ENCODE measurements at places on chromosomes 11 and 22.

DNA sequence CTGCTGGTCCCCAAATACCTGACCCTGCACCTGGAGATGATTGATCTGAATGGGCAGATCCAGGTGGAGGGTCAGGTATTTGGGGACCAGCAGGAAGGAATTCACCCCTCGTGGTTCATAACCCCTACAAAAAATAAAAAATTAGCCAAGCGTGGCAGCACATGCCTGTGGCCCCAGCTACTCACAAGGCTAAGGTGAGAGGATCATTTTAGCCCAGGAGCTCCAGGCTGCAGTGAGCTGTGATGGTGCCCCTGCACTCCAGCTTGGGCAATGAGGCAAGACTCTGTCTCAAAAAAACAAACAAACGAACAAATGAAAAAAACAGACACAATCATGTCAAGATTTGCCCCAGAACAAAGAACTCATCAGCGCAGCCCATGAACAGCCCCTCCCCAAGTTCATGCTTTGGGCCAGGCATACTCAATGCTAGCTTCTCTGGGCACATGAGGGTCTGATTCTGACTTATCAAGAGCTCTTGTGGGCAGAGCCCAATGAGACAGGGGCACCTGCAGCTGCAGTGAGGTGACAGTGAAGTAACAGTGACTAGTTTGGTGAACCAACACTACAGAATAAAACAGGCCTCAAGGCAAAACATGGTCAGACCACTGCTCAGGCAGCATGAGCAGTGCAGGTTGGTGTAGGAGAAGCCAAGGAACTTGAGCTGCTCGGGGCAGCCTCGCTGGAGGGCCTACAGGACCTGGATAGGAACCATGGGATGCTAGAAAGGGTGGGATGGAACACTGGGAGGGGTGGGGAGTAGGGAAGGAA is 10.2 kb upstream of the FCHSD2 start:
- DNase-seq: no peak

GRCh38 chr11:114153224-114153623 is 93.7 kb downstream of the ZBTB16 start:
- DNase-seq: no peak

GRCh38 chr11:107592813-107593212 is 1.9 kb downstream of the ELMOD1 start:
- no peak for DNase-seq

DNA sequence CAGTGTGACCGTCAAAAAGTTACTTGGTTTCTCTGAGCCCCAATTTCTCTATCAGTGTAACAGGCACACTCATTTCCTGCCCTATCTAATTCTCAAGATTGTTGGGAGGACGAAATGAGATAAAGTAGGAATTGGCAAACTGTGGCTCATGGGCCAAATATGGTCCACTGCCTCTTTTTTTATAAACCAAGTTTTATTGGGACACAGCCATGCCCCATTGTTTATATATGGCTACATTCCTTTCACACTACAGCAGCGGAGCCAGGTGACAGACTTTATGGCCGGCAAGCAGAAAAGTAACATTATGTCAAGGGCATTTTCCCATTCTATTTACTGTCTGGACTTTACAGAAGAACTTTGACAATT is 116.7 kb upstream of the TIMP3 start:
- DNase-seq: no peak

DNA sequence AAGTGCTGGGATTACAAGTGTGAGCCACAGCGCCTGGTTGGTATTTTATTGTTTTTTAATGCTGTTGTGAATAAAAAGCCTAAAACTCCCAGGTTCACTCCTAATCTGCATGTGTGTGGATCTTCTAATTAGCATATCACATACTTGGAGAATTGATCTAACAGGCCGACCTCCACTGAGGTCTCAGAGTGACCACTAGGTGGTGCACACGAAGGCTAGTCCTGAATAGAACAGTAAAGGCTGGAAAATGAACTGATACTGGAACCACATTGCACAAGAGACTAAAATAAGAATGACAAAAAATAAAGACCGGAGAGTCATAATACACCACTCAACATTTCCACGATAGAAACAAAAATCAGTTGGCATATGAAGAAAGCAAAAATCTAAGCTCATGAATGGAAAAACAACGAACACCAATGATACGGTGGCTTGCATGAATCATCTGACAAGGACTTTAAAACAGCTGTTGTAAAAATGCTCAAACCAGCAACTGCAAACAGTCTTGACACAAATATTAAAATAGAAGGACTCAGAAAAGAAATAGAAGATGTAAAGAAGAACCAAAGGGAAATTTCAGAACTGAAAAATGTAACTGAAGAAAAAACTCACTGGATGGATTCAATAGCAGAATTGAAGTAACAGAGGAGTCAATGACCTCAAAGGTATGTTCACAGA is 19.2 kb downstream of the PIM3 start:
- DNase-seq: peak; percentile 57

DNA sequence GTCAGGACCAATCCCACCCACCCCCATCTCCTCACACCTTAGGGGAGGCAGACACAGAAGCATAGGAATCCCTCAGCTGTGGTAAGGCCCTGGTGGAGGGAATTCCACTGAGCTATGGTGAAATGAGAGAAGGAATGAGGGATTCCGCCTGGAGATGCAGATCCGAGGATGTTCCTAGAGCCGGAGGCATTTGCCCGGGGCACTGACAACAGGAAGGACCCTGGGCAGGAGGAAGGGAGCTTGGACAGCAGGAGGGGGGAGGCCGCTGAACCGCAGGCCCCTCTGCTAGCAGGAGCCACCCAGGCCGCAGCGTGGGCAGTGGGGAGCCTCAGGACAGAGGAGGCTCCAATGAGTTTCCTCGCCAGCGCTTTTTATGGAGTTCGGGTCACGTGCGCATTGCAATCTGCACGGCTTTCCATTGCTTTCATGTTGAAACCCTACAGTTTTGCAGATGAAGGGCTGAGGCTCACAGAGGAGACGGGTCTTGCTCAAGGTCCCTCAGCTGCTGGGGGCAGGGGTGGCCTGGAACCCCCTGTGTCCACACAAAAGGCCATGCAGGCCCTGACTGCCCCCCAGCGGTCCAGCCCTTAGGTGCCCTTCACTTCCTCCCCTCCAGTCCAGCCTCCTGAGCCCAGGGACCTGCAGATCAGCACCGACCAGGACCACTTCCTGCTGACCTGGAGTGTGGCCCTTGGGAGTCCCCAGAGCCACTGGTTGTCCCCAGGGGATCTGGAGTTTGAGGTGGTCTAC is 15.5 kb downstream of the CSF2RB start:
- DNase-seq: no peak

DNA sequence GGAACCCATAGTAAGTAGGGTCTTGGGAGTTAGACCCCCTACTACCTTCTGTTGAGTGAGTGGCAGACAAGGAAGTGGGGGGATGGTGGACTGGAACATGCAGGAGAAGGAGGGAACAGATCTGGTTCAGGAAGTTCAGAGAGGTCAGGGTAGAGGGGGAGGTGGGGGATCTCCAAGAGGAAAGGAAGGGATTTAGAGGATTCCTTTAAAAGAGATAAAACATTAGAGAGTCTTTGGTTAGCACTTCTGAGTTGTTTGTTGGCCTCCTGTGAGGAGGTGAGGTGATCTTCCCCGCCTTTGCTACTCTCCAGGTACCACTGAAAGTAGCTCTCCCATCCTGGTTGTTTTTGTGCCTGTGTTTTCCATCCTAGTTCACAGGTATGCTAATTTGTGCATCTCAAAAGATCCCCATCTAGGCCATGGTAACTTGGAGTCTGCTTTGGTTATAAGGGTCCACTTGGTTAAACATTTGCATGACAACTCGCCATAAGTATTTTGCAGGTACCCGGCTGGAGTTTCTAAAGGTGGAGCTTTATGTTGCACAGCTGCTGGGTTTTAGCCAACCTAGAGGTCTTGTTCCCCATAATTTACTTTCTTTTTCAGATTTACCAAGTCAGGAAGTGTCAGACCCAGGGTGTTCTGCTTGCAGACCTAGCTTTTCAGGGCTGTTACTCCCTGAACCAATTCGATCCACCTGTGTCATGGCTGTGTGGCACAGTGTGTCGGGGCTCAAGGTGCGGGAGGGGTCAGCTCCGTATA is 79.3 kb upstream of the SORL1 start:
- DNase-seq: no peak

DNA sequence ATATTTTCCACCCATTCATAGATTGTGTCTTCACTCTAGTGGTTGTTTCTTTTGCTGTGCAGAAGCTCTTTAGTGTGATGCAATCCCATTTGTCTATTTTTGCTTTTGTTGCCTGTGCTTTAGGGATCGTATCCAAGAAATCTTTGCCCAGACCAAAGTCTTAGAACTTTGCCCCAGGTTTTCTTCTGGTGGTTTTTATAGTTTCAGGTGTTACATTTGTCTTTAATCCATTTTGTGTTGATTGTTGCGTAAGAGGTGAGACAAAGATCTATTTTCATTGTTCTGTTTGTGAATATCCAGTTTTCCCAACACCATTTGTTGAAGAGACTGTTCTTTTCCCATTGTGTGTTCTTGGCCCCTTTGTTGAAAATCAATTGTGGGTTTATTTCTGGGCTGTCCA is 6.4 kb downstream of the IL10RA start:
- no peak for DNase-seq

GRCh38 chr11:71551711-71552110 is 3.5 kb downstream of the KRTAP5-9 start:
- no peak for DNase-seq

GRCh38 chr11:123405123-123405592 is 24.9 kb upstream of the GRAMD1B start:
- no peak for DNase-seq

DNA sequence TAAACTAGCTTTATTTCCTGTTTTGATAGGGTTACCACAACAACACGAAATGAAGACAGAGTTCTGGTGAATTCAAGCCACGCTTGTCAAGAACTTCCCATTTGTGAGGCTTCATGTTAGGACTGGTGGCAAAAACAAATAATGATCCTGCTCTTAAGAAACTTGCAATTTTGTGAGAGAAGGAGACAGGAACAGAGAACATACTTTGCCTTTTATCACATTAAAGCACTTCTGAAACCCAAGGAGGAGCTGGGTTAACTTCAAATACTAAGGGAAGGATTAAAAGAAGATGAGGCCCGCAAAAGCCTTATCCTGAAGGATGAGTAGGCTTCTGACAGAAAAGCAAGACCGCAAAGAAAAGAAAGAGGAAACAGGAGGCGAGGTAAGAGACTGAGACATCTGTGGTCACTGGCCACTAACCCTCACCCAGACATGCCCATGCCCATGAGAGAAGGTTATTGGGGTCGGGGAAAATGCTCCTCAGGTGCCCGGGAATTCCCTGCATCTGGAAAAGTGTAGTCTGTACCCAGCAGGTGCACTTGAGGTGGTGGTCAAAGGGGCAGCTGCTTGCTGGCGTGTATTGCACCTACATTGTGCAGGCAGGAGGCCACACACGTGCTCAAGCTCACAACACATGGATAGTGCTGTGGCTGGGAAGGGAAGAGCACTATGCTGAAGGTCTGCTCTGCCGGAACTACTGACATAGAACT is 50.5 kb downstream of the MAPK1 start:
- no peak for DNase-seq

DNA sequence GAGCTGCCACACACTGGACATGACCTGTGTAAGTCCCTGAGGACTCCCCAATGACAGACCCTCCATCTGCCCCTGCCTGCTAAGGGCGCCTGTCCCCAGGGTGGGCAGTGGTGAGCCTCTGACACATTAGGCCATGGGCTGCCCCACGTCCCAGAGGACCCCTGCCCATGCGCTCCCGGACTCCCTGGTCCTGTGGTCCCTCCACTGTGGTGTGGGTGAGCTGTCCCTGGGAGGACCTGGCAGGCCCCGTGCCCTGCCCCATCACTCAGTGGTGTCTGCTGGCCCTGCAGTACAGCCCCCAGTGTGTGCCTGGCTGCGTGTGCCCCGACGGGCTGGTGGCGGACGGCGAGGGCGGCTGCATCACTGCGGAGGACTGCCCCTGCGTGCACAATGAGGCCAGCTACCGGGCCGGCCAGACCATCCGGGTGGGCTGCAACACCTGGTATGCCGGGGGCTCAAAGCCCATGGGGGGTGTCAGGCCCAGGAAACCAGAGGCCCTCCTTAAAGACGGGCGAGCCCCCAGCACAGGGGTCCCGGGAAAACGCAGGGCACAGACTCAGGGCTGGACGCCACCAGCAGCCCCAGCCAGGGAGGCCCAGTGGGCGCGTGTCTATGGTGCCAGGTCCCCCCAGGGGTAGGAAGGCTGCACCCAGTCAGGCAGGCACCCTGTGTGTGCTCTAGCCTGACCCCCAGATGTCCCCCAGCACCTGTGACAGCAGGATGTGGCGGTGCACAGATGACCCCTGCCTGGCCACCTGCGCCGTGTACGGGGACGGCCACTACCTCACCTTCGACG is 18.7 kb downstream of the MUC5AC start:
- DNase-seq: no peak

GRCh38 chr11:97567801-97568200 is 1178.0 kb downstream of the JRKL start:
- DNase-seq: no peak

- DNase-seq: no peak
Measured at GRCh38 chr11:57344826-57345225, 6.7 kb downstream of the P2RX3 start.

DNA sequence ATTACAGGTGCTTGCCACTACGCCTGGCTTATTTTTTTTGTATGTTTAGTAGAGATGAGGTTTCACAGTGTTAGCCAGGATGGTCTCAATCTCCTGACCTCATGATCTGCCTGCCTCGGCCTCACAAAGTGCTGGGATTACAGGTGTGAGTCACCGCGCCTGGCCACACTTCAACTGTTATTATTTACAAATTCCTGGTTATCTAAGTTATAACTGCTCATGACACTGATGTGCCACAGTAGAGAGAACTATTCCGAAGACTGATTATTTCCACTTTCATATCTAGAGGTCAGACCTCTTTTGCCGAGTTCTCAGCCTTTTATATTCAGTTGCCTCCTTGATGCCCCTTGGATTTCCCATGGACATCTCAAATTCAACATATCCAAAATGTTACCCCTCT is 3.9 kb upstream of the NUP160 start:
- DNase-seq: no peak

- no peak for DNase-seq
Measured at GRCh38 chr11:70478166-70478890, 80.0 kb downstream of the CTTN start.

DNA sequence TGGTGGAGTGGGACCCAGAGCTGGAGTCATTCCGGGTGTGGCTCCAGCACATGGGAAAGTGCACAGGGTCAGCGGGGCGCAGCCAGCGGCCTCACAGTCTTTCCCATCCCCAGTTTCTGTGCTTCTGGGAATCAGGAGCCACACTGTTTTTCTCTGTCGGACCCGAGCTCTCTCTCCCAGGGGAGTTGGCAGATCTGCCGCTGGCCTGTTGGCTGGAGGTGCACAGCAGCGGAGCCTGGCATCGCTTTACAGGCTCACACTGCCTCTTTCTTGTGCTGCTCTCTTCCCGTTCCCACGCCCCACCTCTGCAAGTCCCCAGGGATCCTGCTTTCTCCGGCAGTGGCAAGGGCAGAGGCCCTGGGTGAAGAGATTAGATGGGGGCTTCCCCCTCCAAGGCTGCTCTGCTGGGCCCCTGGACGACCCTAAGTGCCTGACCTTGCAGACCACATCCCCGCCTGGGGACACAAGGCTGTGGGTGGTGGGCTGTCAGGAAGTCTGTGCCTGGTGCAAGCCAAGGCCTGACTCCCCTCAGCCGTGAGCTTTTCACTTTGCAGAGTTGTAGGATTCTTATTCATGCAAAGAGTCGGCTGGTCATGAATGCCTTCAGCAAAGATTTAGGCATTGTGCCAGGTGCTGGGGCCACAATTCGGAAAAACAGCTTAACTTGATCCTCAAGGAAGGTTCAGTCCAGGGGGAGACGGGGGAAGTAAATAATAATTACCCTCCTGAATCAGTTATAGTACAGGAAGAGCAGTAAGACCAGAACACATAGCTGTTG is 116.3 kb downstream of the TIMP3 start:
- DNase-seq: no peak

GRCh38 chr11:12717851-12718291 is 43.6 kb downstream of the TEAD1 start:
- DNase-seq: peak; percentile 32

Measured in activated naive CD4-positive, alpha-beta T cell treated with Interleukin-2 at 50 U/mL for 16 hours (primary cell).